ENCODE measurements at places on chromosomes 4 and X.

- no peak for DNase-seq
Observed at GRCh38 chr4:184096561-184097240, 121.0 kb downstream of the ENPP6 start.

DNA sequence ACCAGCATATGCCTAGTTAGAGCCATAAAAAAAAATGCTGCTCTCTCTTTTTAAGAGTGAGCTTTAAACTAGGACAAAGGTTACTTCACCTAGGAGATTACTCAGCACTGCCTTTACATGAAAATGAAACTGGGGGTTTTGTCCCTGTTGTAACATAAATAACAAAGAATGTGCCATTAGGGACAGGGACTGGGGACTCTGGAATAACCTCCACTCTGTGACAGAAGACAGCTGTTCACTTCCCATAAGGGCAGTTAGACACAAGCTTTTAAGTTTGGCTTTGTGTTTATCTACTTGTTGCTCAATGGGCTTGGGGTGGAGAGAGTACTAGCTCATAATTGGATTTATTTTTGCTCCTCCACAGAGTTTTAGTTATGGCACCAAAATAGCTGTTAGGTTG is 11.9 kb downstream of the ENPEP start:
- no peak for DNase-seq

DNA sequence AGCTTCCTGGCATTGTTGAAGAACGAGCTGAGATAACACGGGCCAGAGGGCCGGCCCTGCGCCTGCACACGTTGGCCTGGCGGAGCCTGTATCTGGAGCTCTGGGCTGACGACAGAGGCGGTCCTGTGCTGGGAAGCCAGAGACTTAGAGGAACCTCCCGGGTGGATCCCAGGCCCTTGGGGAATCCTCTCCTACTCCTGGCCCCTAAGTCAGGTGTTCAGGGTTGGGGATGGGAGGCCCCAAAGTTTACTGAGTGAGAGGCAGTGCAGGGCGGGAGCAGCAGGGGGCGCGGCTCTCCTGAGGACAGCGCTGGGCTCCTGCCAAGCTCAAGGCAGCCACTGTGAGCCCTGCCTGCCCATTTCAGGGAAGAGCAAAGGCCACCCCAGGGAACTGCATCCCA is 2.5 kb upstream of the HTRA3 start:
- DNase-seq: no peak

- no peak for DNase-seq
Observed at GRCh38 chrX:132689612-132690563, 201.1 kb upstream of the MBNL3 start.

- DNase-seq: no peak
Observed at GRCh38 chr4:168740691-168741090, 243.8 kb downstream of the PALLD start.

GRCh38 chr4:152454398-152455011 is 81.4 kb downstream of the FBXW7 start:
- DNase-seq: peak; percentile 4

DNA sequence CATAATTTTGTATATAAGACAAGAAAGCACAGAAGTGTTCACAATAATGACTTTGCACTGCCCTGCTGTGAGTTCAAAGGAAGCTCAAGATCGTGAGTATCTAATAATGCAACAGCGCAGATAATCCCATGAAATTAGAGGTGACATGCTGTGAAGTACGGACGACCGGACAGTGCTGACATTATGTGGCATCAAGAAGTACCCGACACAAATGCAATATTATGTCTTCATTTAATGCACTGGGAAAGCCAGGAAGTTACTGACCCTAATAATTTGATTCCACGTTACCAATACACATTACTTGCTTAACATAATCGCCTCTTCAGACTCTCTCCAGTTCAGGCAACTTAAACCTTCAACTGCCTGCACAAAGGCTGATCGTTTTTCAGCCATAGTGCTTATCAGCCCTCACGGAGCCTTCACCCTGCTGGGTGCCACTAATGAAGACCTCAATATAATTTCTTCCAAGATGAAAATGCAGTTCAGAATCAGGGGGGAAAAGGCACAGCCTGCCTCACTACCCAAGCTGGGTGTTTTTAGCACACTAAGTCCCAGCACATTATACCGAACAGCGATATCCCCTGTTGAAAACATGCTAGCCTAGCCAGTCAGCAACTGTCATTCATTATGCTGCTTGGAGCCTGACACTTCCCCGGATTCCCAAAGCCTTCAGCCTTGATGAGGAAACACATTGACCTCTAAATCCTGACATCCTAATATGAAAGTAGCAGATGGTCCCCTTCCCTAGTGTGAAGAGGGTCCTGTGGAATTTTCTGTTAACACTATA is 56.1 kb downstream of the SLC7A11 start:
- DNase-seq: no peak

- no peak for DNase-seq
Observed at GRCh38 chr4:13539047-13539618, 5.2 kb downstream of the NKX3-2 start.

GRCh38 chrX:79631526-79631925 is 264.4 kb upstream of the ITM2A start:
- no peak for DNase-seq

- no peak for DNase-seq
Observed at GRCh38 chr4:1294424-1294823, 4.7 kb downstream of the MAEA start.

GRCh38 chrX:127572471-127572870 is 479.7 kb downstream of the ACTRT1 start:
- DNase-seq: no peak

- no peak for DNase-seq
Observed at GRCh38 chr4:173488656-173489055, 41.4 kb downstream of the HAND2 start.

- DNase-seq: no peak
Observed at GRCh38 chrX:103685396-103685795, 1.1 kb downstream of the MORF4L2 start.

- DNase-seq: no peak
Observed at GRCh38 chr4:38003102-38003501, 42.9 kb downstream of the PTTG2 start.

GRCh38 chr4:182236186-182236585 is 7.0 kb upstream of the TENM3 start:
- no peak for DNase-seq

Data from NCI-H748 treated with DMSO at 0.1 percent for 48 hours (cell line).